Hepatocyte (in vitro differentiated cells): ENCODE measurements at places on chromosomes 1 and 21.

GRCh38 chr1:173823781-173824314 is 625 bp upstream of the DARS2 start:
- peak overlapping the region; percentile 64 for H3K4me3 ChIP-seq
- DNase-seq, result no peak
- H3K27me3 ChIP-seq, result no peaks in the 10 kb centered on the region

- H3K4me1 ChIP-seq, result peaks cover 12% of the 10 kb centered on the region
- H3K36me3 ChIP-seq, result no peaks in the 10 kb centered on the region
- H3K4me3 ChIP-seq, result no peak overlapping the region
- no peak for DNase-seq
These were observed 3.8 kb downstream of the NCF2 start for GRCh38 chr1:183586455-183586854.

GRCh38 chr1:73781251-73781650 is 416.7 kb downstream of the LRRIQ3 start:
- no peaks in the 10 kb centered on the region for H3K27me3 ChIP-seq
- H3K4me3 ChIP-seq, result no peak overlapping the region
- H3K27ac ChIP-seq, result peak overlapping the region; percentile 14
- no peaks in the 10 kb centered on the region for H3K4me1 ChIP-seq
- H3K36me3 ChIP-seq, result no peaks in the 10 kb centered on the region
- DNase-seq, result peak; percentile 31

DNA sequence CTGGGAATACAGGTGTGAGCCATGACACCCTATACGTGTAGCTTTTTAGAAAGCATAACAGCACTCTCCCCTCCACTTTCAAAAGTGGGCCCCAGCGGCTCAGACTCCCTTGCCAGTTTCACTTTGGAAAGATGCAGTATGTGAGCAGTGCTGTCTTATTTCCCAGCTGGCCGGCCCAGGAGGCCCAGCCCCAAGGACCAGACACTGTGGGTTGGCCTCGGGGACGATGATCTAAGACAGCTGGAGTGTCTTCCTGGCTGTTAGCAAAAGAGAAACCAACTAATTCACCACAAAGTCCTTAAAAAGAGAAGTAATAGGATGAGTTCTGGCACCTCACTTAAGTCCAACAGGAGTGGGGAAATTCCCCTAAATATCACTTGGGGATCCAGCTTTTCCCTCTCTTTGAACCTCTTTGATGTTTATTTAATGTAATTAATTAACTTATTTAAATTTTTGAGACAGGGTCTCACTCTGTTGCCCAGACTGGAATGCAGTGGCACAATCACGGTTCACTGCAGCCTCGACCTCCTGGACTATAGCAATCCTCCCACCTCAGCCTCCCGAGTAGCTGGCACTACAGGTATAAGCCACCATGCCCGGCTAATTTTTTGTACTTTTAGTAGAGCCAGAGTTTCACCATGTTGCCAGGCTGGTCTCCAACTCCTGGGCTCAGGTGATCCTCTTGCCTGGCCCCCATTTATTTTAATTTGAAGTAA is 17.6 kb upstream of the CLIC4 start:
- peak overlapping the region; percentile 68 for H3K27ac ChIP-seq
- H3K27me3 ChIP-seq, result no peaks in the 10 kb centered on the region
- no peak overlapping the region for H3K4me3 ChIP-seq
- H3K4me1 ChIP-seq, result peaks cover 16% of the 10 kb centered on the region
- peak; percentile 71 for DNase-seq

DNA sequence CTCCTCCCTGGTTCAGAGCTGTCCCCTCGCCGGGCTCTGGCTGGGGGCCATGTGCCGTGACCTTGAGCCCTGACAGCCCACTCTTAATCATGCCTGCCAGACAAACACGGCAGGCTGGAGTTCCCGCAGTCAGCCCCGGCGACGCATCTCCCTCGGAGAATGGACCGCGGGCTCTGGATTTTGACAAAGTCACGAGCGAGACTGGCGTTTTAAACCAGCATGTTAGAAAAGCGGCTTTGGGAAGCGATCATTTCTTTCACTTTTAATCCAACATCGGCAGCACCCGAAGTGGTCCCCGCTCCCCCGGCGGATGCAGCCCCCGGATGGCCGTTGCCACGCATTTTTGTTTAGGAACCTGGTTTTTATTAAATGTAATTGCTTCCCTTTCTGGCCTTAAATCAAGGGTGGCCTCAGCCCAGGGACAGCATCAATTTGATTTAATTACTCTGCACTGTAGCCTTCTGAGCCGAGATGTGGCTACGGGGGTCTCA is 70.9 kb downstream of the PRDM16 start:
- H3K4me3 ChIP-seq, result no peak overlapping the region
- no peaks in the 10 kb centered on the region for H3K27me3 ChIP-seq
- peaks cover 18% of the 10 kb centered on the region for H3K4me1 ChIP-seq

GRCh38 chr1:230262867-230263567 is 163.1 kb downstream of the PGBD5 start:
- H3K4me3 ChIP-seq, result no peak overlapping the region
- no peaks in the 10 kb centered on the region for H3K36me3 ChIP-seq
- DNase-seq, result no peak
- H3K27me3 ChIP-seq, result no peaks in the 10 kb centered on the region
- H3K27ac ChIP-seq, result no peak overlapping the region
- H3K4me1 ChIP-seq, result peaks cover 4% of the 10 kb centered on the region

GRCh38 chr1:116968724-116969123 is 32.8 kb upstream of the CD101 start:
- DNase-seq, result no peak
- H3K27ac ChIP-seq, result no peak overlapping the region
- no peaks in the 10 kb centered on the region for H3K27me3 ChIP-seq
- no peak overlapping the region for H3K4me3 ChIP-seq

DNA sequence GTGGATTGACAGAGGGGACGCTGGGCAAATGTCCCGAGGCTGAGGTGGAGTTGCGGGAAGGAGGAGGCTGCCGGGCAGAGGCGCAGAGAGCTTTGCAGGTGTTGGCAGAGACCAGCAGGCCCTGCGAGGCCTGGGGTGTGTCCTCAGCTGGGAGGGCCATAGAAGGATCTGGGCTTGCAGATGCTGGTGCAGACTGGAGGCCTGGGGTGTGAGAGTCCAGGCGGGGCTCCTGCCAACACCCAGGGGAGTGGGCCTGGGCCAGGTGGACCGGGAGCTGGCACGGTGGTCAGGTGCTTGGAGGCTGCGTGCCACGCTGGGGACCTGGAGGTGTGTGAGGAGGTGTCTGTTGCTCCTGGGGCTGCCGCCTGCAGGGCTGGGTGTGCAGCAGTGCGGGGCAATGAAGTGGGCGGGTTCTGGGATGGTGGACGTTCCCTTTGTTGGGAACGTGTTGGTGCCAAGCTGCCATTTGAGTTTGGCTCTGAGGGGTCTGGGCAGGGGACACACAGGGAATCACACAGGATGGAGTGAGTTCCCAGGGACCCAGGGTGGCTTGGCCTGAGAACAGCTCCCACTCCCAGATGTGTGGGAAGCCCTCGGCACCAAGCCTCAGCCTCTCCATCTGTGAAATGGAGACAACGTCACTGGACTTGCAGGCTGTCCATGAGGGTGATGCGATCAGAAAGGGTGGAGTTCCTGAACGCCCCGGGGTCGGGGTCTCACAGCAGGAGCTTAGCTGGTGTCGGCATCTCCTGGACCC is 39.9 kb upstream of the POFUT2 start:
- no peak overlapping the region for H3K4me3 ChIP-seq
- H3K36me3 ChIP-seq, result no peaks in the 10 kb centered on the region
- H3K27me3 ChIP-seq, result no peaks in the 10 kb centered on the region
- DNase-seq, result no peak
- no peak overlapping the region for H3K27ac ChIP-seq

DNA sequence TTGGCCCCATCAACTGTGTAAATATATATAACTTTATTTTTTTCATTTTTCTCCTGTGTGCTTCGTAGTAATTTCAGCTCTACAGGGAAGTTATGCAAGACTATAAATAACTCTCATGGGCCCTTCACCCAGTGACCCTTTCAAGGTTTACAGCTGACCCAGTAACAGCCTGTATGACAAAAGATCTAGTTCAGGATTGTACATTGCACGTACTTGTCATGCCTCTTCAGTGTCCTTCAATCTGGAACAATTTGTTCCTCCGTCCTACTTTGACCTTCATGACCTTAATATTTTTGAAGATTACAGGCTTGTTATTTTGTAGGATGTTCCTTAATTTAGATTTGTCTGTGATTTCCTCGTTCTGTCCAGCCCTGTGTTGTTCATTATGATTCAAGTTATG is 40.5 kb downstream of the BRINP2 start:
- no peaks in the 10 kb centered on the region for H3K27me3 ChIP-seq
- peaks cover 23% of the 10 kb centered on the region for H3K4me1 ChIP-seq
- DNase-seq, result peak; percentile 14
- H3K4me3 ChIP-seq, result no peak overlapping the region
- H3K36me3 ChIP-seq, result no peaks in the 10 kb centered on the region

DNA sequence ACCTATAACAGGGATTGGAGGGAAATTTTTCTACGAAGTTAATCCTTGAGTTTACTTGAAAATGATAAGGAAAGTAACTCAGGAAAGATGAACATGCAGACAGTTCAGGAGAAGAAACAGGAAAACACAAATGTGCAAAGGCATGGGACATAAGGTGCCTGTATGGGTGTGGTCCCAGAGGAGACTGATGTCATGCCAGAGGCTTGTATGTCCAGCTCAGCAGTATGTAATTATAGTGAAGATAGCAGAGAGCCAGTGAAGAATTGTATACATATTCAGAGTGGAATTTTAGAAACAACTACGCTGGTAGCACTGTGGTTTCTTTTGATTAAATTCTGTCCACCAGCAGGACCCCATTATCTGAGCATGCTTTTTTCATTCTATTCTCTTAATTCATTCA is 179.5 kb downstream of the LRRC7 start:
- H3K4me1 ChIP-seq, result no peaks in the 10 kb centered on the region
- H3K27ac ChIP-seq, result no peak overlapping the region
- no peaks in the 10 kb centered on the region for H3K27me3 ChIP-seq
- H3K4me3 ChIP-seq, result no peak overlapping the region
- H3K36me3 ChIP-seq, result no peaks in the 10 kb centered on the region

- no peaks in the 10 kb centered on the region for H3K36me3 ChIP-seq
- DNase-seq, result no peak
- no peak overlapping the region for H3K27ac ChIP-seq
- no peak overlapping the region for H3K4me3 ChIP-seq
These were observed 187.6 kb upstream of the VAMP3 start for GRCh38 chr1:7583291-7584096.

- H3K4me1 ChIP-seq, result no peaks in the 10 kb centered on the region
- H3K36me3 ChIP-seq, result no peaks in the 10 kb centered on the region
- H3K27ac ChIP-seq, result no peak overlapping the region
- H3K27me3 ChIP-seq, result no peaks in the 10 kb centered on the region
- H3K4me3 ChIP-seq, result no peak overlapping the region
These were observed 21.5 kb upstream of the SLC44A5 start for GRCh38 chr1:75632350-75632949.

GRCh38 chr1:107531065-107531908 is 390.4 kb downstream of the NTNG1 start:
- H3K36me3 ChIP-seq, result no peaks in the 10 kb centered on the region
- no peak overlapping the region for H3K4me3 ChIP-seq
- H3K27ac ChIP-seq, result no peak overlapping the region

DNA sequence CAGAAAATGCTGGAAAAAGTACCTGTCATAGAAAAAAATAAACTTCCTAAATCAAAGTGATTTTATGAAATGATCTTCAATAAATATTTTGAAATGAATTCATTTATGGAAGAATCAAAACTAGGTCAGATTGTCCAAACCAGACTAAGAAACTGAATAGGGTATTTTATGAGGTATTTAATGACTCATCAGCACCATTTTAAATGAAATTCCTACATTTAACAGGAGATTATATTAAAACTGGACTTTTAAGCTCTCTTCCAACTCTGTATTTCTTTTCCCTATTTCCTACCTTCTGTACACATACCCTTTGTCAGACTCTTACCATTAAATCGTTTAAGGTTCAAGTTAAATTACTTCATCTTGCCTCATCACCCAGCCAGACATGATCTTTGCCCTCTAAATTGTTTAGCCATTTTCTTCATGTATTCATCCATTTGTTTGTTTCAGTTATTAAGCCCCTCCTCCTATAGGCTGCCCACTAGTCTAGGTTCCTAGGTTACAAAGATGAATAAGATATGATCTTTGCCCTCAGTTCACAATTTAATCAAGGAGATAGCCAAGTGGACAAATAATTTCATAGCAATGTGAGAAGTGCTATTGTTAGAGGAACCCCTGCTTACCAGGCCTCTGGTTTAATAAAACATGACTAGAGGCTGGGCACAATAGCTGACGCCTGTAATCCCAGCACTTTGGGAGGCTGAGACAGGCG is 25.0 kb downstream of the TATDN3 start:
- H3K4me3 ChIP-seq, result no peak overlapping the region
- H3K27me3 ChIP-seq, result no peaks in the 10 kb centered on the region
- no peak for DNase-seq
- H3K27ac ChIP-seq, result peak overlapping the region; percentile 62
- H3K36me3 ChIP-seq, result no peaks in the 10 kb centered on the region

DNA sequence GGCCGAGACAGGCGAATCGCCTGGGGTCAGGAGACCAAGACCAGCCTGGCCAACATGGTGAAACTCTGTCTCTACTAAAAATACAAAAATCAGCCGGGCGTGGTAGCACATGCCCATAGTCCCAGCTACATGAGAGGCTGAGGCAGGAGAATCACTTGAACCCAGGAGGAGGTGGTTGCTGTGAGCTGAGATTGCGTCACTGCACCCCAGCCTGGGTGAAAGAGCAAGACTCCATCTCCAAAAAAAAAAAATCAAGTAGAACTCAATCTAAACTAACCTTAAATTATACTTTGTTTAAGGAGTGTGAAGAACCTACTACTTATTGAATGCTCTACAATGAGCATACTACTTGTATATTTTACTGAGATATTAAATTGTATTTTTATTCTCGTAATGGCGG is 30.5 kb upstream of the RNF186 start:
- H3K27me3 ChIP-seq, result no peaks in the 10 kb centered on the region
- H3K4me1 ChIP-seq, result no peaks in the 10 kb centered on the region

DNA sequence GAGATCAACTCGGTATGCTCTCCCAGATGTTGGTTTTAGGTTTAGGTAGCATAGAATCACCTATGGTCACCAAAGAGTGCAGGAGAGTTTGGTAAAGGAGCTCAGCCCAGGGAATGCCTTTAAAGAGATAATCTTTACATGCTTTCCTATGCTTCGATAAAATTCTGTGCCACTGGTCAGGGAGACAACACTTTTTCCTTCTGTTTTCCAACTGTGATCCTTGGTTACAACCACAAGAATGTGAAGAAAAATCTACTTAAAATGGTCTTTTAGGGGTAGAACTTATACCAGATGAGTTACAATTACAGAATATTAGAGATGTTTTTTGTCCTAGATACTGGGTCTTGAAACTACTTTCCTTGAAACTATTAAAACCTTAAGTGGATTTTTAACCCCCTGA is 895.6 kb downstream of the TTLL7 start:
- no peak for DNase-seq
- peaks cover 22% of the 10 kb centered on the region for H3K4me1 ChIP-seq
- no peak overlapping the region for H3K4me3 ChIP-seq
- H3K27me3 ChIP-seq, result no peaks in the 10 kb centered on the region
- H3K36me3 ChIP-seq, result no peaks in the 10 kb centered on the region

DNA sequence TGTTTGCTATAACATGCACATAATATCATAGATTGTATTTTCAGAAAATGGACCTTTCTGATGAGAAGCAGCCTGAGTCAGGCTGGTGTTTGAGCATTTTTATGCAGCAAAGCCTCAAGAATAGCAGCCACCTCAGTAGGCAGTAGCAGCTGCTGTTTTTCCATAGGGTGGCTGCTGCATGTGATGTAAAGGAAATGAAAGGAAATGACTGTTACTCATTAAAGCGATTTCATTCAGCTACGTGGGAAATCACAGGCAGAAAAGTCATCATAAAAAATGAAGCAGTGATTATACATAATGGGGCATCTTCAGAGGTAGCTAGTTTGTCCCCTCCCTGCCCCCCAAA is 110.4 kb downstream of the PATJ start:
- H3K4me1 ChIP-seq, result no peaks in the 10 kb centered on the region
- H3K4me3 ChIP-seq, result no peak overlapping the region
- no peaks in the 10 kb centered on the region for H3K36me3 ChIP-seq
- no peak overlapping the region for H3K27ac ChIP-seq
- no peak for DNase-seq
